Myometrial cell (primary cell): ENCODE measurements at places on chromosomes 1 and 21. TPM values are rescaled to one million over a fixed set of nuclear protein-coding genes. Genes with fewer than 3 reads are reported as not detected.

OR2T11 gene
- not detected in 2 replicates for total RNA-seq

PIK3C2B gene
- under 0.01 and 0.53 TPM in 2 replicates for total RNA-seq

UBL4B gene
- total RNA-seq, result not detected in 2 replicates

GBP4 gene
- 0.58 and 1.4 TPM in 2 replicates for total RNA-seq

VWA5B1 gene
- total RNA-seq, result not detected in 2 replicates

PLA2G2D gene
- total RNA-seq, result not detected in 2 replicates

SLC1A7 gene
- not detected in 2 replicates for total RNA-seq
